ENCODE measurements at places on chromosomes 6 and 20.

DNA sequence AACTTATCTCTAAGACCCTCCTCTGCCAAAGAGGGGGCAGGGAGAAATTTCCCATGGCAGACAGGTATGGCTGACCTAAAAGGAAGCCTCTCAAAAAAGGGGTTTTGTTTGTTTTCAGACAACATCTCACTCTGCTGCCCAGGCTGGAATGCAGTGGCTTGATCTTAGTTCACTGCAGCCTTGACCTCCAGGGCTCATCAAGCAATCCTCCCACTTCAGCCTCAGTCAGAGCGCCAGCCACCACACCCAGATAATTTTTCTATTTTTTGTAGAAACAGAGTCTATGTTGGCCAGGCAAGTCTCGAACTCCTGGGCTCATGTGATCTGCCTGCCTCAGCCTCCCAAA lies 3.8 kb downstream of the EZR start:
- no peak for DNase-seq

- no peak for DNase-seq
Measured at GRCh38 chr20:57977569-57977968, 250.9 kb downstream of the ANKRD60 start.

DNA sequence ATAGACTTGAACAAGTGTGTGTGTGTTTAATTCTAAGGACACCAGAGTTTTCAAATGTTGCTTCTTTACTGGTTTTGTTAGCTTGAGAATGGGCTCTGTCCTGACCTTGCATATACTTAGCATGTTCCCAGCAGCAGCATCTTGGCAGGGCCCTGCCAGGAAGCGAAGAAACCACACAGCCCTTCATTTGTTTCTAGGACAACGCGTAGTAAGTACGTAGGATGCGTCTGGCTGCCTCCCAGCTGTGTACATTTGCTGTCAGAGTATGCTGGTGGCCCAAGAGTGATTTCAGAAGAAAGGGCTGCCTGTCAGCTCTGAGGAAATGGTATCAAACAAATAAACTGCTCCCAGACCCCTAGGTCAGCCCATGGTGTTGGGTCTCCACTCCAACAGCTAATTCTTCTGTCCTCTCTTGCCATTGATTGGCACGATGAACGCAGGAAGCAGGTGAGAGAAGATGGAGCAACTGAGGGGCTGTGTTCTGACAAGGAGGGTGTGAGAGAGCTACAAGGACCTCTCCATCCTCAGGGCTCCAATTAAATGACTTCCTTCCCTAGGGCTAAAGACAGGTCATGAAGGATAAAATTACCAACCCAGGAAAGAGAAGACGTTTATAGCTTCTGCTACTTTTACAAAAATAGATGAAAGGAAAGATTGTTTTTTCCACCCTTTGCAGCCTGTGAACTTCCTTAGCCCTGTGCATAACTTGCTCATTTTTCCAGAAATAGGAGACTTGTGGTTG lies 55.9 kb upstream of the HDDC2 start:
- peak; percentile 33 for DNase-seq

- DNase-seq: no peak
Measured at GRCh38 chr20:17699931-17700351, at the start of gene BANF2. Gene BANF2 (plus strand): TSS chr20:17699966. CDS start chr20:17725026, 25,060 bp downstream.

DNA sequence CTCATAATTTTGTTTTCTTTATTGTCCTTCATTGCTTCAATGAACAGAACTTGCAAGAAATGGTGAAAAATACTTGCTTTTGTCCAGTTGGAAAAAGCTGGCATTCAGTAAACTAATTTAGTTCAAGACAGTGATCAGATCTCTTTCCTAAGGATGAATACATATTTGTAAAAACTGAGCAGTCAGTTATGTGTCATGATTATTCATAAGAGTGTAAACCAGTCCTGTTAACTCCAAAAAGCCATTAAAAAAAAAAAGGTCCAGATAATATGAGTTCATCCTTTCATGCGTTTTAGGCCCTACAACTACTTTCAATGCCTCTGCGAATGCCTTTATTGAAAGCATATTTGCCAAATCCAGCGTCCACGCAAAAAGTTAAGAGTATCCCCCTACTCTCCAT lies 609 bp downstream of the PGM3 start:
- DNase-seq: no peak

GRCh38 chr6:70130865-70131264 lies 172.0 kb downstream of the COL9A1 start:
- DNase-seq: no peak

- no peak for DNase-seq
Measured at GRCh38 chr6:35087361-35088280, 53.5 kb downstream of the TCP11 start.

GRCh38 chr6:69887714-69888345 lies 21.5 kb downstream of the COL19A1 start:
- no peak for DNase-seq

- no peak for DNase-seq
Measured at GRCh38 chr20:16707674-16708073, 22.2 kb upstream of the SNRPB2 start.

GRCh38 chr6:10690651-10691445 lies 3.6 kb downstream of the C6orf52 start:
- no peak for DNase-seq

- DNase-seq: no peak
Measured at GRCh38 chr20:24384865-24385264, 84.6 kb upstream of the SYNDIG1 start.

GRCh38 chr6:10963113-10963512 lies 76.3 kb downstream of the SYCP2L start:
- no peak for DNase-seq

GRCh38 chr6:11103065-11103464 lies 8.5 kb downstream of the ERVFRD-1 start:
- no peak for DNase-seq

DNA sequence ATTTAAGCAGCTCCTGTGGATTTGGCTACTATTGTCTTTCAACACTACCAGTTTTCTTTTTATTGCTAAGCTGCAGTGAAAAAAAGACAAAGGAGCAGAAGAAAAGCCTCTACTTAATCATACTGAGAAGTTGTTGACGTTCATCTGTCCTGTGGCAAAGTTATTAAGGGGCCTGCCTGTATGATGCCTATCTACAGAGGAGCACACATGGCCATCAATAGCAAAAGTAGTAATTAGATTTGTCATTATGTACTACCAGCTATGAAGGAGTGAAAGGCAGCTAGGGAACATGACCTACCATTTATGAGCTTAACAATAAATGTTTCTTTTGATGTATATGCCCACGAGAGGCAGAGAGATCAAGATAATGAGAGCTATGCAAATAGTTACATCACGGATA lies 620.9 kb downstream of the PHF3 start:
- no peak for DNase-seq

DNA sequence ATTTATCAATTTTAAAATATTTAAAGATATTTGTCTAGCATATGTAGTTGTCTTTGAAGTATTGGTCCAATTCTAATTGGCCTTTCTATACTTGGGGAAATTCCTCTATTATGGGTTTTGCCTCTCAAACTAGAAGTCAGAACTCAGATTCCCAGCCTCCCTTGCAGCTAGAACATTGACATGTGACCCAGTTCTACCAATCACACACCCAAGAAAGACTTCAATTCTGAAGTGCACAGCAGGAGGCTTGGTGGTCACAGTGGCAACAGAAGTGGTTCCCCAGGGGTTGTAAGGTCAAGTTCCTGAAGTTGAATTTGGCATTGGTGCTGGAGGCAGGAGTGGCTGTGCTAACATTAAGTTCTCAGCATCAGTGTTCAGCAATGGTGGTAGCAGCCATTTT lies 14.8 kb upstream of the FKBP5 start:
- no peak for DNase-seq

- no peak for DNase-seq
Measured at GRCh38 chr20:63394069-63394919, 33.1 kb upstream of the CHRNA4 start.

GRCh38 chr6:144134737-144135136 lies 15.6 kb upstream of the STX11 start:
- DNase-seq: no peak

DNA sequence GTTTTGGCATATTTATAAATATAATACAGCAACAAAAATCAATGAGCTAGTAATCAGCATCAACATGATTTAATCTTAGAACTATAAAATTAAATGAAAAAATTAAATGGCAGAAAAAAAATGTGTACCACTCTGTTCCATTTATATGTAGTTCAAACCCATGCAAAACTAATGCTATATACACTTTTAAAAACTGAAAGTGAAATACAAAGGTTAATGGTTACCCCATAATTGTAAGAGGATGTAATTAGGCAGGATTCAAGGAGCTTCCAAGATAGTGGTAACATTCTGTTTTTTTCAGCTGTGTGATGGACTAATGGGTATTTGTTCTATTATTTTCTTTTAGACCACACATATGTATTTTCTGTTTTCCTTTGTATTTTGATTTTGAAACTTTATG lies 492.1 kb downstream of the UTRN start:
- no peak for DNase-seq

DNA sequence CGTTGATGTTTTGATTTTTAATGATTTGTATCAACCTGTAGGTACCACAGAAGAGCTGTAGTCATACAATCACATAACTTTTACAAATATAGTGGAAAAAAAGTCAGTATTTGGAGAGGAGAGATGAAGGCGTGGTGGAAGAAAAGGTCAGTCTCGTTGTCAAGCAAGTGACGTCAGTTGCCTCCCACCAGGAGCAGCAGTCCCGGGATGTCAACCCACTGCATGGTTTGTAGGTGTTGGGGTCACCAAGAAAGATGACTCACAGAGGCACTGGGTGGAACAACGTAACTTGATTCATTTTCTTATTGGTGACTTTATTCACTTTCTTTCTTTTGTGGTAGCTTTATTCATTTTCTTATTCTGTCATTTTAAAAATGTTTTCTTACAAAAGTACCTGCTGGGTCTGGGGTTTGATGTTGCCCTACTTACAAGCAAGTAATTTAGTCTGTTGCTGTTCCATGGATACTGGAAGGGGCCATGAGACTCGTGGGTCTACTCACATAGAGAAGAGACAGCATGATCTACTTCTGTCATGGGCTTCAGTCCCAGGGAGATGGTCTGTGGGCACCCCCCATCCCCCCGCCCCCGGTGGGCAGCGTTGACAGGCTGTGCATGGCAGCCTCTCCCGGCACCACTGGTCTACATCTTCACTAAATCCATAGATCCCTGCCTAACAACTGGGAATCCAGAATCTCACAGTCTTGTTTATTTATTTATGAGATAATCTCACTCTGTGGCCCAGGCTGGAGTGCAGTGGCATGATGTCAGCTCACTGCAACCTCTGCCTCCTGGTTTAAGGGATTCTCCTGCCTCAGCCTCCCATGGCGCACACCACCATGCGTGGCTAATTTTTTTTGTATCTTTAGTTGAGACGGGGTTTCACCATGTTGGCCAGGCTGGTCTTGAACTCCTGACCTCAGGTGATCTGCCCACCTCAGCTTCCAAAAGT lies 36.4 kb upstream of the SYNJ2 start:
- DNase-seq: no peak

GRCh38 chr6:30741789-30742315 lies 635 bp downstream of the FLOT1 start:
- DNase-seq: no peak

GRCh38 chr6:26222571-26222970 lies 135.3 kb downstream of the HFE start:
- no peak for DNase-seq

DNA sequence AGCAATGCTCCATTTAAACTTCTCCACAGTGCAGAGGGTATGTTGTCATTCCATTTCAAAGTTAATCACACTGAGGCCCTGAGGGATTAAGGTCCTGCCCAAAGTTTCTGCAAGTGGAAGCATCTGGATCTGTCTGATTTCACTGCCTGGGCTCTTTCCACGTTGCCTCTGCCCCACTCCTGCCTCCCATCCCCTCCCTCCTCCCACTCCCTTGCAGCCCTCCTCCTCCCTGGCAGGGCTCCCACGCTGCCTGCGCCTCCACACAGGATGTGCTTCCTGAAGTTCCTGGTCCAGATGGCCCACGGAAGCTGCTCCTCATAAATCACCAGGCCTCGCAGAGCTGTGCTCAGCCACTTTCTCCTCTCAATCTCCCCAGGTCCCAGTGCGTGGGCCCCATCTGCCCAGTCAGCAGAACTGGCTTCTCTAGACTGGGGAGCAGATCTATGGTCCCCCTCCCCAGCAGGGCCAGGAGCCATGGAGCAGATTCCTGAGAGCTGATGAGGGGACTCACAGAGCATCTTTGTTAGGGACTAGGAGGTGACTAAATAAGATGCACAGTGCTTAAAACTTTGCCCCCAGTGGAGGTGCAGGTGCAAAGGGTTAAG lies 65.4 kb upstream of the MAFB start:
- no peak for DNase-seq

- DNase-seq: no peak
Measured at GRCh38 chr6:21404577-21404976, 189.0 kb upstream of the SOX4 start.

DNA sequence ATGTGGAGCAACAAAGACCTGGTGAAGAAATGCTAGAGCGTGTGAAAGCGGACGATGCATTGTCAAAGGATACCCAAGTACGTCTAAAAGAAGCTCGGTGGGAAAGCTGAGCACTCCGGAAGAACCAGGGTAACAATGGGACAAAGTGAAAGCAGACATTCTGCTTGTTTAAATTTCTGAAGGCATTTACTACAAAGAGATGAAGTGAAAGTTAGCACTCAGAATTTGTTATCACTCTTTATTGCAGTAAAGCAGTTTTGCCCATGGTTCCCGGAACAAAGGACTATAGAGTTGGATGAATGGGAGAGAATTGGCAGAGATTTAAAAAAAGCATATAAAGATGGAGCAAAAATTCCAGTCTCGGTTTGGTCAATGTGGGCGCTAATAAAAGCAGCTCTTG lies 12.8 kb upstream of the IRAK1BP1 start:
- DNase-seq: no peak

DNA sequence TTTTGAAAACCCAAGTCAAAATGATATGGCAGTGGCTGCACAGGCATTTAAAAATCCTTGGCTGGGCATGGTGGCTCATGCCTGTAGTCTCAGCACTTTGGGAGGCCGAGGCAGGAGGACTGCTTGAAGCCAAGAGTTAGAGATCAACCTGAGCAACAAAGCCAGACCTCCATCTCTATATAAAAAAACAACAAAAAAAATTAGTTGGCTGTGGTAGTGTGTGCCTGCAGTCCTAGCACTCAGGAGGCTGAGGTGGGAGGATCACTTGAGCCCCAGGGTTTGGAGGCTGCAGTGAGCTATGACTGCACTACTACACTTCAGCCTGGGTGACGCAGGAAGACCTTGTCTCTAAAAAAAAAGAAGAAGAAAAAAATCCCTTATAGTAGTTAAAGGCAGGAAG lies 142.9 kb downstream of the MYB start:
- DNase-seq: no peak

GRCh38 chr6:76072562-76072961 lies at the start of gene IMPG1:
Gene IMPG1 (minus strand): TSS chr6:76072662. CDS start chr6:76072488, 174 bp downstream.
- DNase-seq: no peak

GRCh38 chr6:142162780-142163179 lies 15.7 kb downstream of the VTA1 start:
- no peak for DNase-seq

- DNase-seq: no peak
Measured at GRCh38 chr20:1441133-1441532, 25.5 kb downstream of the NSFL1C start.

GRCh38 chr6:70166088-70166958 lies 136.6 kb downstream of the COL9A1 start:
- peak; percentile 61 for DNase-seq

Measured in neural crest cell (in vitro differentiated cells).